ENCODE measurements at places on chromosomes 1 and 21.

- no peak for DNase-seq
Observed at GRCh38 chr1:156400191-156400935, 31.4 kb downstream of the RHBG start.

DNA sequence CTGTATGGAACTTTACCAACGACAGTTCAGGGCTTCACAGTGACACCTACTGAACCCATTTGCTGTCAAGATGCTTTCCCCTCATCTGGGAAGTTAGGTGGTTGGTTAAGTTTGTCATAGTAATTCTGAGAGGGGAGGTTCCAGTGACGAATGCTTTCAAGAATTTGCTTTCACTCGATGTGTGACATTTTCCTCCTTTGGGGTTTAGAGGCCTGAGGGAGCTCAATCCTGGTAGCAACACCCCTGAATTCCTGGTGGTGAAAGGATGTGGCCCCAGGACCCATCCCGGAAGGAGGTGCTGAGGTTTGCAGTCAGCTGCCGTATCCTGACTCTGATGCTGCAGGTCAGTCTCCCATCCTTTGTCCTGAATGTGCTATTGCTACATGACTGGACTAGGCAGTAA is 2.8 kb downstream of the PIGV start:
- no peak for DNase-seq

GRCh38 chr1:228058949-228059633 is 23.4 kb upstream of the ARF1 start:
- DNase-seq, result no peak

DNA sequence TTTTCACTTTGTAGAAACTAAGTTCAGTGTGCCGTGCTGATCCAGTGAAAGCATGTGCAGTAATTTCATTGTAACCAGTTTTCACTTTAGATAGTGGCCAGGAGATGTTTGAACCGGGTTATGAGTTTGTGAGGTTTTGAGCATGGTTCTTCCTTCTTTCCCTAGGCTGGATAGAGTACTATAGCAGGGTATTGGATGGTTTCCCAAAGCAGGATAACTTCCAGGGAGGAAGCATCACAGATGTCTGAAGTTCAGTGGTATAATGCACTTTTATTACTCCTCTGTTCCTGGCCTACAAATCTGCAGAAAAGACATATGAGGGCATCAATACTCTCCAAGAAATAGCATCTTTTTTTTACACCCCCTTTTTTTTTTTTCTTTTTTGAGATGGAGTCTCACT is 823.1 kb downstream of the USP25 start:
- DNase-seq, result no peak

- DNase-seq, result no peak
Observed at GRCh38 chr21:46109313-46110221, 11.7 kb downstream of the COL6A2 start.

- DNase-seq, result no peak
Observed at GRCh38 chr1:40965531-40965930, 14.0 kb upstream of the CTPS1 start.

DNA sequence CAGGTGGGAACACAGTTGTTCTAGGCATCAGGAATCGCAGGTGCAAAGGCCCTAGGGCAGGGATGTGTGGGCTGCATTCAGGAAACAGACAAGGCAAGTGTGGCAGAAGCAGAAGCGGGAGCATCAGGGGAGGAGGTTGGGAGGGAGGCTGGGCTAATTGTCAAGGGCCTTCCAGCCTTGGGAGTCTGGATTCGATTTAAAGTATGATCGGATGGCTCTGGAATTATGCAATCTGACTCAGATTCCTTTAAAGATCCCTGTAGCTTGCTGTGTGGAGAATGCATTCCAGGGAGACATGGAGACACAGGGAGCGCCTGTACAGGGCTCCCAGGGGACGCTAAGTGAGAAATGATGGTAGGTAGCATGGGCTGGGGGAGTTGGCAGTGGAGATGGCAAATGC is 86.5 kb downstream of the LACTBL1 start:
- DNase-seq, result no peak
